ENCODE measurements at places on chromosomes 12 and 14.

DNA sequence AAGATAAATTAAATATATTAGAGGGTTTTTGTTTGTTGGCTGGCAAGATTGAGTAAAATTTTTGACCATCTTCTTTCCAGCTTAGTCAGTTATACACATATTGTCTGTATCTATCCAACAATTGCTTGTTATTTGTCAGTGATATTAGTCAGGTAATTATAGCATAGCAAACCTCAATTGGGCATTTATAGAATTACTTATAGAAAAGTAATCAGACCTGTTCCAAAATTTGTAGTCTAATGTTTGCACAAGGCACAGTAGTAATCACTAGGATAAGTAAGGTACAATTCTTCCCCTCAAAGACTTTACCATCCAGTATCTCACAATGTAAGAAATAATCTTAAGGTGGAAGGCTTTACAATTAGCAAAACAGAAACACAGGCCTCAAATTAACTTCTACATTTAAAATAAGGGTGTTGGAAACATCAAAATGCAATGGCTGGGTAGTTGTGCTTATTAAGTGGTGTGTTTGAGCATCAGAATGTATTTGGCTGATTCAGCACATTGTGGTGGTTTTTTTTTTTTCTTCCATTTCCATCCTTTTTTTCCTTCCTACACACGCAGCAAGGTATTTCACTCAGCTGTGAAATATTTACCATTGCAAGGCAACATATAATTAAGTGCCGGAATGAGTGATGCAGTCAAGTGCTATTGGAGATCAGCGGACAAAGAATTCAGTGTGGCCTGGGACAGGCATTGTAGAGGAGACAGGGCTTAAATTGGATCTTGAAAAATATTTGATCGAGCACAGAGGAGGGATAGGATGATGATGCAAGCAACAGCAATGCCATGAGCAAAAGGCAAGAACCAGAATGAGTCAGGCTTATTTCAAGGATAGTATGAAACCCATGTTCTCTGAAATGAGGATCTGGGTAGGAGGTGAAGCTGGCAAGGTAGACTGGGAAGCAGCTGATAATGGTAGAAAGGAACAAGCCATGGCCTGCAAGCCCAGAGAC, 178.2 kb downstream of the AKAP6 start:
- no peak for DNase-seq

DNA sequence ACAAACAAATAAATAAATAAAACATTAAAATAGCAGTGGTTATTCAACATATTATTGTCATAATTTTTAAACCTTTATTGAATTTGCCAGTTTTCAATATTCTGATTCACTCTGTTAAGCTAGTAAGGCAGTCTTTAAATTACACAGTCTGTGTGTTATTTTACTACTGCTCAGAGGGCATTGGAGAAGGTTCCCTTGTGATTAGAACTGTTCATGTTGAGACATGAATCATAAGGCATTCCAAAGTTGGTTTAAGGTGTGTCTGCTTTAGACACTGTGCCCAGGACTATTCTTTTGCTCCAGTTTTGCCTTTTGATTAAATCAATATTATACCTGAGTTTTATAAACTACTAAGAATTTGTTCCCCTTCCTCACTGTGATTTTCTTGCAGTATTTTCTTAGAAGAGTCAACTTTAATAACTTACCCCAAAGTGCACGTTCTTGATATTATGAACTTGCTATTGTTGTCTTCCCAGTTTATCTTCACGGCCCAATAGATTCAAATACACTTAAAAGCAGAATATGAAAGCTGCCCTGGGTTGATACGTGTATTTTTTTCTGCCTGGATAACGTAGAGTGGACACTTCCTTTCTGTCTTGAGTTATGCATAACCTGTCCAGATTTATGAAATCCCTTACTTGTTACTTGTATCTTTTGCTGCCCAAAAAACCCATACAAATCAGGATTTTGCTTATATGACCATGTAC, 105.3 kb upstream of the BCAT1 start:
- DNase-seq, result no peak

DNA sequence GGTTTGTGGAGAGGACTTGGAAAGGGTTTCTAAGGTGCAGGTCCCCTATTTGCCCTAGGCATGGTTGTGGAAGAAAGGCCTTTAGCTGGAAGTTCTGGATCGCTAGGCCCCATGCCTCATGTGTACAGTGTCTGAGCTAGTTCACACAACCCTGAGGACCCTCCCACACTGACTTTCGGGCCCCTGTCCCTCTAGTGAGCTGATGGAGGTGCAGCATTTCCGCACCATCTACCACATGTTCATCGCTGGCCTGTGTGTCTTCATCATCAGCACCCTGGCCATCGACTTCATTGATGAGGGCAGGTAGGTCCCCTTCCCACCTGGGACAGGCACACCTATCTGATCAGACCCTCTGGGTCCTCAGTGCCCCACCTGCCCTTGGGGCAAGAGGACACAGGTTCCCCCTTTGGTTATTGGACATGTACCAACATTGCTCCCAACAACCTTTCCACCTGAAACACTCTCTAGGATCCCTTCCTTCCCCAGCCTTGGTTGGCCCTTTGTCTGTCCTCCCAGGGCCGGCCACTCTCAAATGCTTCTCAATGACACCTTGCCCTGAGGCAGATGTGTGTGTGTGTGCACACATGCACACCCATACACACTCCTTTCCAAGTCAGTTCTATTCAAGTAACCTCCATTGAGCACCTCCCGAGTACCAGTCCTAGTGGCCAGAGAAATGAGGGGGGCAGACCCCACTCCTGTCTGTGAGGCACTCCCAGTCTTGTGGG, 2.6 kb downstream of the SOAT2 start:
- DNase-seq, result no peak

DNA sequence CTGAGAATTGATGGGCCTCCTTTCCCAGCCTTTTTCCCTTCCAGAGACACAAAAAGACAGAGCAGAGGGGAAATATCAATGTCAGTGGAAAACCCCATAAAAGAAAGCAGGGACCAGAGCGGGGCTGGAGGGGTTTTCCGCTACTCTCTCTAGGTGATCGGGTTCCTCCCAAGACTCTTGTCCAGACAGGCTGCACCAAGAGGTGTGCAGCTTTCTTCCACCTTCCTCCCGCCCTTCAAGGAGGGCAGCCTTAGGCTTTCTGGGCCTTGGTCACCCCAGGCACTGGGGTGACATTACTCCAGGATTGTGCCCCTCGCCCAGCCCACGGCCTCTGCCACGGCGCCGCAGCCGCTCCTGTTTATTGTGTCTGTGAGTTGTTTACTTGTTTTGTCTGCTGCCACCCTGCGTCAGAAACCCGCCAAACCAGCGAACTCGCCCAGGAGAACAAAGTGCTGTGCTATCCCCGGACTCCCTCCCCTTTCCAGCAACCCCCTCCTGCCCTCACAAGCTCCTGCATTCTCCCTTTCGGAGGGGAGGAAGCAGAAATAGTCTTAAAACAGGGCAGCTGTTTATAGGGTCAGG, 6.7 kb upstream of the HOXC6 start:
- no peak for DNase-seq

- no peak for DNase-seq
These were observed 167.4 kb downstream of the DICER1 start for GRCh38 chr14:94989946-94990345.

- no peak for DNase-seq
These were observed 449.9 kb upstream of the FLRT2 start for GRCh38 chr14:85079842-85080730.

All from C1 segment of cervical spinal cord (tissue), 14 donors.